Activated CD8-positive, alpha-beta memory T cell treated with anti-CD3 and anti-CD28 coated beads for 1 hour (primary cell): ENCODE measurements at places on chromosomes 6 and 20.

GRCh38 chr20:14687313-14687712 lies 349.9 kb upstream of the FLRT3 start:
- DNase-seq: no peak

GRCh38 chr6:111291336-111292259 lies 191.4 kb downstream of the REV3L start:
- DNase-seq: no peak

- no peak for DNase-seq
Measured at GRCh38 chr20:48846516-48847492, 19.0 kb upstream of the PREX1 start.

GRCh38 chr6:159390381-159390780 lies 221.2 kb downstream of the FNDC1 start:
- no peak for DNase-seq

DNA sequence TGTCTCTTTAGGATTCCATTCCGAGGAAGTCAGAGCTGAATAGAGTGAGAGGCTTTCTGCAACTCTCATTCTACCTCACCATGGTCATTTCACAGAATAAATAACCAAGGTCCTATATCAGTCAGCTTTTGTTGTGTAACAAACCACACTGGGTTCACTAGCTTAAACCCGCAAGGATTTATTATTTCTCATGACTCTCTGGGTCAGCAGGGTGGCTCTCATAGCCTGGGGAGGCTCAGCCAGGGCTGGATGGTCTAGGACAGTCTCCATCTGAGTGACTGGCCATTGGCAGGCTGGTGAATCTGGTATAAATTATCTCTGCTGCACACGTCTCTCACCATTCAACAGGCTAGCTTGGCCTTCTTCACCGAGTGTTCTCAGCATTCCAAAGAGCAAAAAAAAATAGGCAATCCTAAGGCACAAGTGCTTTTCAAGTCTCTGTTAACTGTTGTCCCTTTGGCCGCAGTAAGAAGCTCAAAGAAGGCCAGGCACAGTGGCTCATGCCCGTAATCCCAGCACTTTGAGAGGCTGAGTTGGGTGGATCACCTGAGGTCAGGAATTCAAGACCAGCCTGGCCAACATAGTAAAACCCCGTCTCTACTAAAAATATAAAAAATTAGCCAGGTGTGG lies 39.7 kb downstream of the ISM1 start:
- DNase-seq: no peak

DNA sequence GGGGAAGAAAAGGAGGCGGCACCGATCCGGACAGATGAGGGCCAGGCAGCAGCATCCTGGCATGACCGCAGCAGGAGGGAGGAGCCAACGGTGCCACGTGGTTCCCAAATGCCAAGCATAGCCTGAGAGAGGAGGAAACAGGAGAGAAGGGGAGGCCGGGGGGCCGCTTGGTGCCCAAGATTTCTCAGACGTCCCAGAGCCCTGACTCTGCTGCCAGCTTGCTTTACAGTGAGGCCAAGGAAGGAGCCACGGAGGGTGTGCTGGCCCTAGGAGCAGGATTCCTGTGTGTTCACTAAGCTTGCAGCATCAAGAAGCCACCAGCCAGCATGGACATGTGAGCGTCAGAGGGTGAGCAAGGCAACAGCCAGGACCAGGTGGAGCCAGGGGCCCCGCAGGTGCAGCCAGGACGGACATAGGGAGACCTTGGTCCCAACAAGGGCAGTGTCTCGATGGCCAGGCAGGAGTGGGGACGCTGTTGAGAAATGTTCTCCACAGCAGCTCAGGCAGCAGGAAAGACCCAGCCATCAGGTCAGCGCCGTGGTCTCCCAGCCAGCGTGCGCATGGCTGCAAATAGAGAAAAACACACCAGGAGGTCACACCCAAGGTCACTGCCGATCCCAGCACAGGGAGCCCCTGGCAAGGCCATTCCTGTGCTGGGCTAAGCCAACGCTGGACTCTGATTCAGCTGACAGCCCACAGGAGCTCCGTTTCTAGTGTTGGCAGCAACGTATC lies 143.7 kb downstream of the DLL1 start:
- no peak for DNase-seq

DNA sequence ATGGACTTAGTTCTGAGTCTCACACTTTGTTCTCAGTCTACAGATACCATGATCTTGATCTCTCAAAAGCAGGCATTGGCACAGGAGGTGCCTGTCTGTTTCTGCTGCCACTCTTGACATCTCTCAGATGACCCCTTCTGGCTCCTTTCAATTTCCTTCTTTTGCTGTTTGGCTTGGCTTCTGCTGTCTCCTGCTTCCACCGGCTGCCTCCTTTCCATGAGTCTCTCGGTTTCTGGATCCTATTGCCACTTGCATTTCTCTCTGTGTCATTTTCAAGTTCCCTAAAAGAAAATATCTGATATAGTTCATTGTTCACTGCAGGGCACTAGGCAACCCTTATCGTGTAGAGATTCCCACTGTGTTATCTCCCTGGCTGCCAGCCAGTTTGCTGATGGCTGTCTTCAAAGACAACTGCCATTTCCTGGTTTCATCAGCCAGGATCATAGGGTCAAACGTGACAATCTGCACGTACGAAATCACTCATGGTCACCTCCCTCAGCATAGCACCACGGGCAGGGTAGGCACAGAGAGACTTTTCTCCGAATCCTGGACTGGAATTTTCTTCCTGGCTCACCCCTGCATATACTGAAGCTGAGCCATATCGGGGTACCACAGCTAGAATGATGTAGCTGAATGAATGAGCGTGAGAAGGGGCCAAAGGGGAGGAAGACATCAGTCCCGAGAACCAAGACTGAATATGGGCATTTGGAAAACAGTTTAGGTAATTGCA lies 144.6 kb upstream of the TMEM170B start:
- DNase-seq: no peak

DNA sequence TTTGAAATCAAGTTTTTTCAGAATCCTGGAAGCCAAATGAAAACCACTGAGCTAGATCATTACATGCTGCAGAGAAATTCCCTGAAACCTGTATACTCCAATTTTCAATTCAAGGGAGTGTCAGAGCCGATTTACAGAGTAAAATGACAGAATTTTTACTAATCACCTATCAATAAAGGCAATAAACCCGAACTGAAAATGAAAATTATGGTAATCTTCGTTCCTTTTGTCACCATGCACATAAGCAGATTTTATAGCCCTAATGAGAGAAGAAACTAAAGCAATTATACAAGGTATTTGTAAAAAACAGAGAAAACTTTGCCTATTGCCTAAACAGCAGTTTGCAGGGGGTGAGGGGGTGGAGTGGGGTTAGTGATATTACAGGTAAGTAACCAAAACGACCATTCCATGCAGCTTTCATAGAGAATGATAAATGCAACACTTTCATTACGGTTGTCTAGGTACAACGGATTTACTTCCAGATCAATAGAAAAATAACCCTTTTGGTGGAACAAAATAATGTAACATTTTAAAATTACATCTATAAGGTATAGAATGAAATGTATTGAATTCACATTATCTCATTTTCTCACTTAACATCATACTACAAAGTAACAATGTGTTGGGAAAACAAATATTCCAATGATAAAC lies 115.2 kb upstream of the BEND6 start:
- no peak for DNase-seq

GRCh38 chr20:21303872-21304586 lies 898 bp downstream of the XRN2 start:
- DNase-seq: no peak

DNA sequence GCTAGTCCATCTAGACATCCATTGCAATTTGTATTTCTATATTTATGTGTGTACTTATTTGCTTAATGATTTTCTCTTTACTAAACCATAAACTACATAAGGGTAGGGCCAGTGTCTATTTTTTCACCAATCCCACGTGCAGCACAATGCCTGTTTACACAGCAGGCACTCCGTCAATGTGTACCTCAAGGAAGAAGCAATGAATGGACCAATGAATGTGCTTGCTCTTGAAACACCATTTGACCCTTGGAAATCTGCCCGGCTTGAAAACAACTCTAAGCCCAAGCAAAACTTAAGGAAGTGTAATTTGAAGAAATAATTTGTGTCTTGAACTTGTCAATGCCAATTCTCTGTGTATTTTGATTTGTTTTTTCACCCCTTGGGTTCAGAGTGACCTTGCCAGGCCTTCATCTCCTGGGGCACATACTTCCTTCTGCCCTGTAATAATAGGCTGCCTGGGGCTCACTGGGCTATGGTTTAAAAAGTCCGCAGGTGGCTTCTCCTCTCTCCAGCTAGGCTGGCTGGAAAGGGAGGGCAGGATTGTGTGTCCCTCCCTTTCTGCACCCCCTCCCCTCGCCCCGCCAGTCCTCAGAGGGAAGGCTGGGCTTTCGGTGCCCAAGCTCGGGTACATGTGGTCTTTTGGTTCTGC lies 140.8 kb upstream of the ARMC2 start:
- DNase-seq: no peak

GRCh38 chr6:70103798-70104197 lies 199.1 kb downstream of the COL9A1 start:
- DNase-seq: no peak

GRCh38 chr6:30684386-30685156 lies 1.9 kb downstream of the PPP1R18 start:
- no peak for DNase-seq

GRCh38 chr6:146267946-146268345 lies 239.1 kb downstream of the GRM1 start:
- DNase-seq: no peak

- DNase-seq: no peak
Measured at GRCh38 chr6:69026243-69026642, 391.2 kb downstream of the ADGRB3 start.

GRCh38 chr6:4935975-4936680 lies 67.7 kb downstream of the RPP40 start:
- no peak for DNase-seq

DNA sequence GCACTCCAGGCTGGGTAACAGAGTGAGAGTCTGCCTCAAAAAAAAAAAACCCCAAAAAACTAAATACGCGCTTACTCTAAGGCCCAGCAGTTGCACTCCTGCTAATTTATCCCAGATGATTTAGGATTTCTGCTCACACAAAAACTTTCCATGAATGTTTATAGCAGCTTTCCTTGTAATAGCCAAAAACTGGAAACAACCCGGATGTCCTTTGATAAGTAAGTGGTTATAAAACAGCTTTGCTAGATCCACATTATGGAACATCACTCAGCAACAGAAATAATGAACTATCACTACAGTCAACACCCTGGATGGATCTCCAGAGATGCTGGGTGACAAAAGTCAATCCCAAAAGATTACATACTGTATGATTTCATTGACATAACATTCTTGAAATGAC lies 220.4 kb upstream of the JARID2 start:
- no peak for DNase-seq

GRCh38 chr20:44683263-44684046 lies 31.7 kb upstream of the CCN5 start:
- peak; percentile 30 for DNase-seq

- no peak for DNase-seq
Measured at GRCh38 chr6:93848031-93848742, 428.8 kb upstream of the EPHA7 start.

DNA sequence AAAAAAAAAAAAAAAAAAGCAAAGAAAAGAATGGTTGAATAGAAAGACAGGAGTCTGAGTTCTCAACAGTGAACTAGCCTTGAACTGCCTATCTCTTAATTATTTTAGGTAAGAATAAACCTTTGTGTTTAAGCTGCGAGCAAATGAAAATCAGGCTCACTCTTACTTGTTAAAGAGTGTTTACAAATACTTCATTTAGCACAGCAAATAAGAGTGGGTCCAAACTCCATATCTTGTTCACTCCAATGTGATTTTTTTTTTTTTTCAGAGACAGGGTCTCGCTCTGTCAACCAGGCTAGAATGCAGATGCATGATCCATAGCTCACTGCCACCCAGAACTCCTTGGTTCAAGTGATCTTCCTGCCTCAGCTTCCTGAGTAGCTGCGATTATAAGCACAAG lies 11.9 kb downstream of the MCM9 start:
- no peak for DNase-seq

DNA sequence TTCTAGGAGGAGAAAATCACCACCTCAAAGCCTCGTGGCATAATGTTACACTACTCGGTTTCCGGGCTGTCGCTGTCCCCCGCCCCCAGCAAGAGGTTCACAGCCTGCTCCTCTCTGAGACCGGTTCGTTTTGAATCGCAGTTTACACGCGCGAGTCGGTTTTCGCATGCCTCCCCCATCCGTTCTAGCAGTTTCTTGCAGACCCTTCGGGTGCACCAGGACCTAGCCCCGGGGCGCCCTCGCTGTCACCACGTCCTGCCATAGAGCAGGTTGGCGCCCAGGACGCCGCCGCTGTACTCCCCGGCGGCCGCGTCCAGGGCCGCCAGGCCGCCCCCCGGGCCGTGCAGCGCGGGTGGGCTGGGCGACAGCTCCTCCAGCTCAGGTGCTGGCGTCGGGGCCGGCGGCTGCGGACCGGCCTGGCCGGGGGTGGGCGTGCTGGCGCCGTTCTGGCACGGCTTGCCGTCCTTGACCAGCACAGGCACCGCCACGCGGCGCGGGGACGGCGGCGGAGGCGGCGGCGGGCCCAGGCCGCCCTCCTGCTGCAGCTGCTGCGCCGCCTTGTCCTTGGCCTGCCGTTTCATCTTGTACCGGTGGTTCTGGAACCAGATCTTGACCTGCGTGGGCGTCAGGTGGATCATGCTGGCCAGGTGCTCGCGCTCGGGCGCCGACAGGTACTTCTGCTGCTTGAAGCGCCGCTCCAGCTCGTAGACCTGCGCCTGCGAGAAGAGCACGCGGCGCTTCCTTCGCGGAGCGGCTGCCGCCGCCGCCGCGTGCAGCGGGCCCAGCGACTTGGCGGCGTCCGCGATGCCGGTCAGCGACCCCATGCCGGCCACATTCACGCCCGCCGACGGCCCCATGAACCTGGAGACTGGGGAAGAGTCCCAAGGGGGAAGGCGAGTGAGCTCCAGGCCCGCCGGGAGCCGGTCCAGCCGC lies 1.4 kb downstream of the NKX2-4 start:
- DNase-seq: peak; percentile 37

GRCh38 chr6:105301756-105302616 lies 100.9 kb downstream of the PREP start:
- no peak for DNase-seq

DNA sequence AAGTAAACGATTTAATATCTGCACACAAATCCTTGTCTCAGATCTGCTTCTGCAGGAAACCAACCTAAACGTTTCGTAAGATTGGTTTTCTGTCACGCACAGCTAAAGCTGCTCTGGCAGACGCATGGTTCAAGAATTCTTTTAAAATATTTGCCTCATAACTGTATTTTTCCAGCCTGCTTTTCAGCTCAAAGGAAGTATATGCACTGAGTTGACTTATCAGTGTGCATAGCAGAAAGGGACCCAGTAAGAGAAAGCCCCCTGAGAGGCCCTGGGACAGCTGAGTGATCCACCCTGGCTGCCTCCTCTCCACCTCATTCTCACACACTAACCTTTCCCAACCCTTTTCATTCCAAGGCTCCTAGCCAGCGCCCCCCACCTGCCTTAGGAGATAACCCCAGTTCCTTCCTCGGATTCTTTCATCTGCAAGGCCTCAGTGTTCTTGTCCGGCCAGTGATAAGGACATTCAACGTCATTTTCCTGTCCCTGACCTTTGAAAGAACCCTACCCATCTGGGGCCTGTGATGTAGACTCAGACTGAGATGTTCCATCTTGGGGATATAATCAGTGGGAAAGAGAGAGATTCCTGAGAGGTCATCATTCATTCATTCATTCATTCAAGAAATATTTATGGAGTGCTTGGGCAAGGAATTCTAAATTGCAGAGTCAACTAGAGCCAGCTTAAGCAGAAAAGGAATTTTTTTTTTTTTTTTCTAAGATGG lies 22.4 kb upstream of the SLC9A8 start:
- DNase-seq: no peak
